Hematopoietic multipotent progenitor cell treated with erythropoietin and hydrocortisone succinate and interleukin-3 and kit ligand, for 4 days (in vitro differentiated cells): ENCODE measurements at places on chromosomes 1 and 21.

DNA sequence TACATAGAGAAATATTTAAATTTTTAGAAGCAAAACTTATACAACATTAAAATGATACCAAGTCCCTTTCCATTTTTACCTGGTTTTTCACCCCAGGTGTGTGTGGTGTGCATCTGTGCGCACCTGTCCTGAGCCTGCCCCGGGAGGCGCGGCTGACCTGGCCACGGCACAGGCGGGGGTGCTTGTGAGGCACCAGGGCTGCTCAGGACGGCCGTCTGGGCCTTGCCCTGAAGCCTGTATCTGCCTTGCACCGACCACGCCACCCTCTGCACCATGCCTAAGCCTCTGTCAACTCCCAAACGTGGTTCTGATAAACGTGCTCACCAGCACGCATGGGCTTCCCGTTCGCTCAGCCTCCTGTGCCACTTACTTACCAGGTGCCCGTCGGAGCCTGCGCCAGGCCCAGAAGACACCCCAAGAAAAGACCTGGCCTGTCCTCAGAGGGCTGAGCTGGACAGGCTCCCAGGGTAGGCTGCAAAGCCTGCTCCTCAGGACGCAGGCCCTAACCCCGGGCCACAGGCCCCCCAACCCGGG lies 20.9 kb downstream of the PANK4 start:
- no peak for DNase-seq

- DNase-seq, result no peak
Measured at GRCh38 chr1:15132965-15133364, 20.6 kb upstream of the TMEM51 start.

DNA sequence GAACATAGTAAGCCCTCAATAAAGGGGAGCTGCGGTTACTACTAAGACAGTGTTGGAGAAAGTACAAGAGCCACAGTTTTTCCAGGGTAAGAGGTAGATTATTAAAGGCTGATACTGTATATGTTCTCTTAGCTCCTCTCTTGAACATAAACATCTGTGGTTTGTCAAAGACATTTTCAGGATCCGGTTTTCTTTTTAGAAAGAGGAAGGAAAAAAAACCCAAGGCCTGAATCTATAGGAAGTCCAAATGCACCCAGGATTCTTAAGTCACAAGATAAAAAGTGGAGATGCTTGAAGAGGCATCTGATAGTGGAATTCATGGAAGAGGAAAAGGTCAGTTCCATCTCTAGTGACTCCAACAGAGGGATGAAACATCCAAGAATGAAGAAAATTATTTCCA lies 24.6 kb upstream of the SLC45A3 start:
- peak; percentile 56 for DNase-seq

GRCh38 chr1:57707631-57708030 lies 283.8 kb upstream of the DAB1 start:
- no peak for DNase-seq

GRCh38 chr1:245124241-245124640 lies 30.5 kb upstream of the KIF26B start:
- no peak for DNase-seq

DNA sequence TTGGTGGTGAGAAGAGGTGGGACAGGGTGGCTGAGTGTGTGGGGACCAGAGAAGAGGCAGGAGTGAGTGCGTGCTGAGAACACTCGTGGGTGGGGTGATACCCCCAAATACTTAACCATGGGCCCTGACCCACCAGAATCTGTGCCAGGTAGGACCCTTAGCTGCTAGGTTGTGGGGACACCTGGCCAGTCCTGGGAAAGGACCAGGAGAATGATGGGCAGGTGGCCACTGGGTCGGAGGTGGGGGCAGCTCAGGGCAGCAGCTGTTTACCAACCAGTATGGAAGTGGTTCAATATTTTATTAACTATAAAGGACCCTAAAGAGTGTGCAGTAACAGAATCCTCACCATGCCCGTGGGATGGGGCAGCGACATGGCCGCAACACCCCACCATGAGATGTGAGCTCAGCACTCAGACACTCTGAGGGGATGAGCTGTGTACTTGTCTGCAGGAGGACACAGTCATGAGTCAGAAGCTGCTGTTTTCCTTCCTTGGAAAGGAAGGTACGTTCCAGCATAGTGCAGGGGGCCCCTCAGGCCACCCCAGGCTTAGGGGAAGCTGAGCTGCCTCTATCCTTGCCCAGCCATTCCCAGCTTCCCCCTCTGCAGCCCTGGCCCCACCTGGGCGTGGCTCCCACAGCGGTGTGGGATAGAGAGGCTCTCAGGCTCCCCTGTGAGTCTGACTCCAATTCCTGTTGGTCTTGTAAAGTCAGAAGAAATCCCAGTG lies 25.4 kb downstream of the TEX35 start:
- no peak for DNase-seq

- DNase-seq, result peak; percentile 93
Measured at GRCh38 chr1:162422662-162423375, 10.9 kb upstream of the SH2D1B start.

DNA sequence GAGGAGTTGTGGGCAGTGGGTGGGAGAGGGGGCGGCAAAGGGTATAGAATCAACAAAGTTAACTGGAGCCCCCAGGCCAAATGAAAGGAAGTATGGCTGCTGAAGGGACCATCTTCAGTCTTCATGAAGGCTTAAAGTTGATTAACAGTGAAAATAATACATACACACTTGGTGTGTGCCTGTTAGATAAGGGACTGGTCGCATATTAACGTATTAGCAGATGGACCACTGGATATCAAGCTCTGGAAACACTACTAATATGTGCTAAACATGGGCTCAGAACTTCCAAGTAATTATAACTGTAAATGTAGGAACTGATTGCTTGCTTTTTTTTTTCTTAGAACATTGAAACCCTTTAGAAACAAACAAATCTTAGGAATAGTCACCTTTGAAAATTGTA lies 224.7 kb upstream of the KIAA0040 start:
- DNase-seq, result peak; percentile 53

GRCh38 chr1:162893612-162893908 lies 32.6 kb upstream of the CCDC190 start:
- no peak for DNase-seq

DNA sequence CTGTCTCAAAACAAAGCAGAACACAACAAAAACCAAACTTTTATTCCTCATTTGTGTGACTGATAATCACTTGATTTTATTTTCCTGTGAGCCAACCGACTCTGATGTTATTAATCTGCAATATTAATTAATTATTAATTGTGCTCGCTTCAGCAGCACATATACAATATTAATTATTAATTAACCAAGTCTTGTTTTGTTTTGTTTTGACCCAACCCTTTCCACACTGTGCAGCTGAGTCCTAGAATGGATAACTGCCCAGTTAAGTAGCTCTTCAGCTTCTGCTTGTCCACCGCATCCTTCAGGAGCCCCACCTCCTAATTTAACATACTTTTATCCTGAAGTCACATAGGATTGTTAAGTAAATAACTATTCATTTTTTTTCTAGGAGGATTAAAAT lies 47.4 kb upstream of the EXO1 start:
- no peak for DNase-seq

GRCh38 chr21:22806278-22806677 lies 1808.1 kb downstream of the NCAM2 start:
- DNase-seq, result no peak

GRCh38 chr1:93591676-93592550 lies 89.7 kb downstream of the BCAR3 start:
- DNase-seq, result peak; percentile 62

DNA sequence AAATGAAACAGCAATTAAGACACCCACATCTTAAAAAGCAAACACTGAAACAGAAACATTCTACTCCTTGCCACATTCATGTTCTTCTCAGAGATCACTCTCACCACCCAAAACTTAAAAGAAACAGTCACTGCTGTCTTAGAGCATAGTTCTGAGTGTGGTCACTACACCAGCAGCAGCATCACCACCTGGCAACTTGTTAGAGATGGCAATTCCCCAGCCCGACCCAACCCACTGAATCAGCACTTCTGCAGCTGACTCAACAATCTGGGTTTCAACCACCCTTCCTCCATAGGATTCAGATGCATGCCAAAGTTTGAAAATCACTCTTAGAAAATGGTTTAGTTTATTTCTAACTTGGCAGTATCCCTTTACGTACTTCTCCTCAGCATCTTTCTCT lies 126.1 kb downstream of the CDC42BPA start:
- peak; percentile 81 for DNase-seq

DNA sequence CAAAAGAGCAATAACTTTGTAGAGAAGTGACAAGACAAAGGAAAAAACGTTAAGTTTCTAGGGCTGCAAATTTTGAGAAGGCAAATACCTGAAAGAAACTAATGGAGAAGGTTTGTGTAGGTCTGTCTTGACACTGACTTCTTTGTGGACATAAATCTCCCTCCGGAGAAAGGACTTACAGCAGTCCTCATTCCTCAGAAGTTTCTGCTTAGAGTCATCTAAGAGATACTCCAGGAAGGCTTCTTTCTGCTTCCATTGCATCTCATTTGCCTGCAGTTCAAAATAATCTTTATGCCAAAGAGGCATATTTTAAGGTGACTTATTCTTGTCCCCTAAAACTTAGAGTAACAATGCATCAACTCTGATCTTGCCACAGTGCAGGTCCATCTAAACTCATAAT lies 4.4 kb upstream of the C4BPB start:
- DNase-seq, result no peak

DNA sequence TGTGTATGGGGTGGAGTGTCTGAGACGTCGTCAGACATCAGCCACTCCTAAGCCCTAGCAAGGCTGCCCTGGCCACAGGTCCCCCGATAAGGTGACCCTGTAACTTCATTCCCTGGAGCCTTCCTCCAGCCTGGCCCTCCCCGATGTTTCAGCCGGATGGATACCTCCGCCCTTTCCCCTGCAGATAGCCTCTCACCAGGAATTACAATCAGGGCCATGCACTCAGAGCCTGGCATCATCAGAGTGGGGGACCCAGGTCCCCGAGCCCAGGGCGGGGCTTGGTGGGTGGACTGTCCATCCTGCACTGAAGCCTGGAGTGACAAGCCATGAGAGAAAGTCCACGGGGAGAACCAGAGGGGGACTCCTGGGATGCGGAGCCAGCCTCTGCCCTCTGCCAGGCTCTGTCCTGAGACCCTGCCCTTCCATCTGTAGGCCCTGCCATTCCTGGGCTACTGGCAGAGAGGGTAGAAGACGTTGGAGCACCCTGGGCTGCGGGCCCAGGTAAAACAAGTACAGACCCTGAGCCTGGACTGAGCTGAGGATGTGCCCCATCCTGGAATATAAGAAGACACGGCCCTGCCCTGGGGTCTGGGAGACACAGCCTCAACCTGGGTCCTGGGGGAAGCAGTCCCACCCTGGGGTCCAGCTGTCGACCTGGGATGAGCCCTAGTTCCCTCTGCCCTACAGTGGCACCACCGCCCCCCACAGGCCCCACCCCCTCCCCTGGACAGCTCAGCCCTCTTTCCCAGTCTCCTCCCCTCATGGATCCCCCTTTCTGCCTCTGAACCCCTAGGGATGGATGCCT lies 16.8 kb upstream of the ARF1 start:
- DNase-seq, result no peak

- DNase-seq, result peak; percentile 53
Measured at GRCh38 chr1:88557014-88557413, 127.1 kb upstream of the PKN2 start.

GRCh38 chr21:45160198-45160597 lies 85.8 kb downstream of the ADARB1 start:
- DNase-seq, result no peak

DNA sequence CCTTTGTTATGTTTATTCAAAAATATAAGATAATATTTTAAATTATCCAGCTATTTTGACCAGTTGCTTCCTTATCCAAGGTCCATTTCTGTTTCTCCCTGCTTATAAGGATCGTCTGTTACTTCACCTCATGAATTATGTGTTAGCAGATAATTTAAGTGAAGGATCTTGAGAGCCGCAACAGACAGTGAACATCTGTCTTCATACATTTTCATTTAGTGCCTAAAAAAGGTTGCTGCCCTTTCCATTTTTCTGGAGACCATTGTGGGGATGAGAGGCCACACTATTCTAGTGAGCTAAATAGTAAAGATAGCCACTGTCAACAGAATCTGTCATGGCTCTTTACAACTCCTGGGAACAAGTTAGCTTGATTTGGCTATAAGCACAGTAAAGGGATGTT lies 154.0 kb downstream of the CLEC20A start:
- DNase-seq, result no peak

- DNase-seq, result no peak
Measured at GRCh38 chr1:97759078-97759477, 161.8 kb downstream of the DPYD start.

- no peak for DNase-seq
Measured at GRCh38 chr21:36127250-36127904, 7.5 kb upstream of the CBR3 start.

DNA sequence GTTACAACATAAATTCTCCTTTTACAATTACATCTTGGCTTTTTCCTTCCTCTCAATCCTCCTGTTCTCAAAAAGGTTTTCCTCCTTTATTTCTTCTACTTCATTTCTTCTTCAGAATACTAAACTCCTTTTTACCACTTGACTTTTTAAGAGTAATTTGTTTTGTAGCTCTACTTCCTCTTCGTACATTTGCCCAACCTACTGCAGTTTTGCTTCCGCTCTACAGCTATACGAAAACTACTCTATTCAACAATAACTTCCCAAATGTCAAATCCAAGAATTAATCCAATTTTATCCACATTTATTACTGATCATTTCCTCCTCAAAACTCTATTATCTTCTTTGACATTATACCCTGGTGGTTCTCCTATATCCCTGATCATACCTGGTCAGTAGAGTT lies 3.4 kb downstream of the GDAP2 start:
- peak; percentile 34 for DNase-seq

- DNase-seq, result no peak
Measured at GRCh38 chr1:43902058-43902831, 31.4 kb upstream of the ARTN start.

- no peak for DNase-seq
Measured at GRCh38 chr1:245933431-245934045, 573.5 kb downstream of the SMYD3 start.

- no peak for DNase-seq
Measured at GRCh38 chr1:91059157-91059556, 37.3 kb upstream of the ZNF644 start.

DNA sequence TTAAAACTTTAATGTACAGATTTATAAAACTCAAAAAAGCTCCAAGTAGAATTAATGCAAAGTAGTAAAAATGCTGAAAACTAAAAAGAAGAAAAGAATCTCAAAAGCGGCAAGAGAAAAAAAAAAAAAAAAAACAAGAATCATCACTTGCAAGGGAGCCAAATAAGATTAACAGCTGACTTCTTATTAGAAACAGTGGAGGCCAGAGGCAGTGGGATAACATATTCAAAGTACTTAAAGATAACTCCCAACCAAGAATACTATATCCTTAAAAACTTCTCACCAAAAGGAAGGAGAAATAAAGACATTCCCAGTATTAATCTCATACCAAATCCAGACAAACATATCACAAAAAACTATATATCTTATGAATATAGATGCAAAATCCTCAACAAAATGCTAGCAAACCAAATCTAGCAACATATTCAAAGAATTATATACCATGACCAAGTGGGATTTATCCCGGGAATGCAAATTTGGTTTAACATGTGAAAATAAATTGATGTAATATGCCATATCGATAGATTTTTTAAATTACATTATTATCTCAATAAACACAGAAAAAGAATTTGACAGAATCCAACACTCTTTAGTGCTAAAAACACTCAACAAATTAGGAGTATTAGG lies 62.7 kb downstream of the CAMK2N1 start:
- DNase-seq, result no peak
